ENCODE measurements at places on chromosomes 4 and X.

GRCh38 chr4:80196259-80196921 is 913 bp upstream of the PRDM8 start:
- DNase-seq = no peak

GRCh38 chr4:157220371-157220881 is at the start of gene GRIA2:
Gene GRIA2, plus strand, starts transcription at chr4:157220728. Its CDS starts 315 bp downstream, at chr4:157221043.
- peak; percentile 85 for DNase-seq

- DNase-seq = no peak
Observed at GRCh38 chr4:8438743-8439142, 1.8 kb downstream of the ACOX3 start.

DNA sequence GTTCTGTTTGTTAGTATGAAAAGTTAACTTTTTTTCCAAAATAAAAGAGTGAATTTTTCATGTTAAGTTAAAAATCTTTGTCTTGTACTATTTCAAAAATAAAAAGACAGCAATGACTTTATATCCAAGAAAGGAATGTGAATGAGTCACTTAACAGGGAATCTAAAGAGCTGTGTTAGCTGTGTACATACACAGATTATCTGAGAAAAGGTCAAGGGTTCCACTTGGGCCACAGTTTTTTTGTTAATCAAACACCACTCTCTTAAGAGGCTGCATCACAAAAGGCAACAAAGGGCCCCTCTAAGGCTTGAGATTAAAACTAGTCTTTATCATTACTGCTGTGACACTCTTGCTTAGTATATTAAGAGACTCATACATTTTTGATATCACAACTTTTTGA is 82.1 kb downstream of the FIP1L1 start:
- no peak for DNase-seq

- no peak for DNase-seq
Observed at GRCh38 chr4:13328591-13328990, 155.5 kb downstream of the RAB28 start.

Data from hindlimb muscle (tissue), 1 donor.